NCI-H446 treated with DMSO at 0.1 percent for 48 hours (cell line): ENCODE measurements at places on chromosomes 4 and X.

- no peak for DNase-seq
Measured at GRCh38 chrX:131854581-131854980, 168.5 kb upstream of the STK26 start.

- DNase-seq, result no peak
Measured at GRCh38 chr4:184473499-184474262, 669 bp downstream of the IRF2 start.

DNA sequence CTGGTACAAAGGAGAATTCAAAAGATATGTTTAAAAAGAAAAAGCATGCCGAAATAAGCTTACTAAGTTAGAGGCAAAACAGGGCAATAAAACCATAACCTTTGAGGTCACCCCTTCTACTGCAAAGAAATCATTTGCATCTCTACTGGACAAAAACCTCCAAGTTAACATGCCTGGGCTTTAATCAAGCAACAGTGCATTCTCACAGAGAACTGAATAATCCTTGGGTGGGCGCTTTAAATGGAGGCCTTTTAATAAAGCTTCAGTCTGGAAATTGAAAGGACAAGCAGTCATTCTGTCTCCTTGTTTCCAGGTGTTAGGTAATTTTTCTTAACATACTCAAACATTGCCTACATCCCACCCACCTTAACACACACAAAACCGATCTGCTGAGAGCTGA lies 34.6 kb upstream of the SMS start:
- DNase-seq, result no peak

DNA sequence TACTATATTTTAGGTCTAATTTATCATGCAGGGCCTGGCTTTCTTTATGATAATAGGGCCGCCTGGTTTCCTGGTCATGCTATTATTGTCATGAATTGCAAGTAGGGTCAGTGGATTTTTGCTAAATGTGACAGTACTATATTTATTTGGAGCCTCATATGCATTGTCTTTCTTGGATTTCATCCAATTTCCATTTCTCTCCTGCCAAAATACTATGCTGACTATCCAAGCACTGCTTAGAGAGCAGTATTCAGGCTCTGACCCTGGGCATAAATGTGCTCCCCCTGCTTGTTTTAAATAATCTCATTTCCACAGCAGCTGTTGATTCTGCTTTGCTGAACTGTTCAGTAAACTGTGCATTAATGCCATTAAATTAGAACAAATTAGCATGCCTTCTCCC lies 269.3 kb downstream of the GPM6A start:
- DNase-seq, result peak; percentile 73

DNA sequence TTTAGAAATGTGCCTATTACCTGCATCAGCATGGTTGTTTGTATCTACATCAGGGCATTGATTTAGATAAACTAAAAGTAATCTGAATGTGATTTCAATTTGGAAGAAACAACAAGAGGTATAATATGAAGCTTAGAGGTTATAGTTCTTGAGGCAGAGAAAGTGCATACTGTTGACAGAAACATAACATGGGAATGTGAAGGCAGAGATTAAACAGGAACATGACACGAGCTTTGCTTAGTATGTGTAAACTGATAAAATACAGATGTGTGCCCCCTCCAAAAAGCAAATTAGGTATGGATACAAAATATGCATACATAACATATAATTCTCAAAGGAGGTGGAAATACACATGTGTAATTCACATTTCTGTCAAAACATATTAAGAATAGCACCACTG lies 1180.2 kb upstream of the ADGRL3 start:
- DNase-seq, result no peak

GRCh38 chr4:156584100-156584499 lies 387.5 kb downstream of the PDGFC start:
- no peak for DNase-seq

- peak; percentile 10 for DNase-seq
Measured at GRCh38 chrX:17590892-17591740, 146.2 kb upstream of the SCML1 start.

DNA sequence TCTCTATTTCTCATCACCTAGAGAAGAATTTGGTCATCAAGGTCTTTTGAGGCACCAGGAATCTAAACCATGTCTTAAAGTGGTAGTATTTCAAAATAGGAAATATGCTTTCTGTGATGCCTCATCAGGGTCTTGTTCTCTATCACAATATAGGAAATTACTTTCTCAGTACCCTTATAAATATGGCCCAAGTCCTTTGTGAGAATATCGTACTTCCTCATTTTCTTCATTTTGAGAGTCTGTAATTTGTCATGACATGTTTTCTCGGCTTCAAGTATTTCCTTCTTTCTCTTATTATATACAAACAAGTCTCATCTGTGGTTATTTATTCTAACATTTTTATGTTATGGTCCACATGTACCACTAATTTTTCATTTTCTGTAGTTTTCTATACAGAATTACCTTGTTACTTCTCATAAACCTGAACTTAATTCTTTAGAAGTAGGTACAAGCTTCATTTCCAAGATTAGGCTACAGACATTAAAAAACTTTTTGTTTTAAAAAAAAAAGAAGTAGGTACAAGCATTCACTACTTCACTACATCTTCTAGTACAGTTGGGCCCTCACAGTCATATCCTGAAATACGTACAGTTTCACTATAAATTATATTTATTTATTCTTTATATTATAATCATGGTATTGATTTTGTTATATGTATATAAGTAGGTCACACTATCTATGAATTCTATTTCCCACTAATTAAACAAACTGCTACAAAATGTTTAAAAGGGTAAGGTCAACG lies 54.4 kb downstream of the KLHL13 start:
- no peak for DNase-seq

DNA sequence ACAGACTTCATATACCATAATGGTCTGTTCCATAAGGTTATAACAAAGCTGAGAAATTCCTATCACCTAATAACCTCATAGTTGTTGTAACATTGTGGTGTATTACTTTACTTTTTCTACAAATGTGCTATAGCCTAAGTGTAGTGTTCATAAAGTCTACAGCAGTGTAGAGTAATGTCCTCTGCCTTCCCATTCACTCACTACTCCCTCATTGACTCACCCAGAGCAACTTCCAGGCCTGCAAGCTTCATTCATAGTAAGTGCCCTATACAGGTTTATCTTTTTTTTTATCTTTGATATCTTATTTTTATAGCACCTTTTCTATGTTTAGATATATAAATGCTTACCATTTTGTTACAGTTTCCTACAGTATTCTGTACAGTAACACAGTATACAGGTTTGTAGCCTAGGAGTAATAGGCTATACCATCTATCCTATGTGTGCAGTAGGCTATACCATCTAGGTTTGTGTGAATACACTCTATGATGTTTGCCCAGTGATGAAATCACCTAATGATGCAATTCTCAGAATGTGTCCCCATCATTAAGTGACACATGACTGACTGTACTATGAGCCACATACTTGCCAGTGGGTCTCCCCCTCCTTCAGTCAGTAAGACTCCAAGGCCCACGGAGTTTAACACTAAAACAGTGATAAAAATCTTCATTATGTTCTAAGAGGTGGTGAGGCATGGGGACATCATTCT lies 299.9 kb downstream of the UNC5C start:
- DNase-seq, result no peak

GRCh38 chr4:110904435-110905065 lies 281.7 kb upstream of the PITX2 start:
- no peak for DNase-seq

DNA sequence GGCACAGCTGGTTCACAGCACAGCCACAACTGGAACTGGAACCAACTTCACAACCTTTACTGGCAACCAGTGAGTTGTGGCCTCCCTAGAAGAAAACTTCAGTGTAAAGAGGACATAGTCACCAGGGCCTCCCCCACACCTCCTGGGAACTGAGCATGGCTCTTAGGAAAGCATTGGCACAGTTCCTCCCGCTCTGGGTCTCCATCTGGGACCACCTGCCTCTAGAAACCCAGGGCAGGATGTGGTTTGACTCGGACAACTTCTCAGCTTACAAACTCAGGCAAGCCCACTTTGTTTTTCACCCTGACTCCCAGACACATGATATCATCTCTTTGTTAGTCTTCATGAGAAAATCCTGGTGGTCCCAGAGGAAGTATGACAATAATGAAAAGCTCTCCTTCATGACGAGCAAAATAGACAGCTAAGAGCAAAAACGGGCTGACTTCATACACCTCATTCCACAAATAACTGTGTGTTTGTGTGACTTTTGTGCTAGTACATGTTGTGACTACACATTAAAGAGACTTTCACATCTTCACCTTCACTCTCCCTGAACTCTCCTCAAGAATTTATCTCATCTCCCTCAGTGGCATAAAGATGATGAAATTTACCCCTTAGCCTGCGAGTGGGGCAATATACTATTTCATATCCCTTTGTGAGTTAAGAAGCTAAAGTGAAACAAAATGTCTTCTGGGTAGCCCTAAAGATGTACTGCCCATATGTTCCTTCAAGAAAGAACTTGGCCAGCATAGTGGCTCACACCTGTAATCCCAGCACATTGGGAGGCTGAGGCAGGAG lies 75.4 kb downstream of the SH3KBP1 start:
- no peak for DNase-seq

- no peak for DNase-seq
Measured at GRCh38 chr4:90443231-90443630, 316.0 kb downstream of the CCSER1 start.

DNA sequence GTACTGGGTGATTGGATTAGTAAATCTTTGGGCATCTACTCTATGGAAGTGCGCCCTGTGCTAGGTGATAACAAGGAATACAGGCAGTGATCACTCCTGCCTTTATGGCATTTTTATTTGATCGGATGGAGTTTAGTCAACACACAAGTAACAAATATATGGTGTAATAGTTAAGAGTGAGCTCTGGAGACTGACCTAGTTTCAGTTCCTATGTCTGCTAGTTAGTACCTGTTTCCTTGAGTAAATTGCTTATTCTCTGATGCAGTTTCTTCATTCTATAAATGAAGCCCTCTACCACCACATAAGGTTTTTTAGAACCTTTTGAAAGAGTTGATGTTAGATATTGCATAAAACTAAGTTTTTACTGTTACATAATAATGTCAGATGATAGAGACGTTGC lies 134.6 kb downstream of the KDM6A start:
- no peak for DNase-seq

DNA sequence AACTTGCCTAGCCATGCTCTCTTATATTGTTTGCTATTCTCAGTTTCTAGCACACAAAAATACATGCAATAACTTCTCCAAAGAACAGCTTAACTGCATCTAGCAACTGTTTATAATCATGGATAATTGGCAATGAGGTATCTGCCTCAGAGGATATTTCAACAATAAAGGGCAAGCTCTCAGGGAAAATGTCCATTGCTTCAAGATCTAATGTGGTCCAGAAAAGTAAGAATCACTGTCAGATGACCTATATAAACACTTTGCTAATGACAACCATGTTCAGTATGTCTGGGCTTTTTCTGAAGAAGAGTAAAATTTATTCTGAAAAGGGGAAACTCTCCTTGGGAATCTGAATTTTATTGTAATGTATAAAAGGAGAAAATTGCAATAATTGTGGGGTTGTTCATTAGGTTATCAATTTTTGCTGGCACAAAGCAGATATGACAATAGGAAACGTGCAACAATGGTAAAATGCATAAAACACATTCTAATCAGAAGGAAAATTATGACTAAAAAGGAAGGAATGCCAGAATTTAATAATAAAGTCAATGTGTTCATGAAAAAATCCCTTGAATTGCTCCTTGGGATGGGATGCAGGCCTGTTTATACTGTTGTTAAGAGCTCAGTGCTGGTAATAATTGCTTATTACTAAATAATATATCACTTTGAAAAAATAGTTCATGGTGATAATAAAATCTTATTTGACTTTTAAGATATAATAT lies 90.3 kb downstream of the ANTXR2 start:
- no peak for DNase-seq

- DNase-seq, result no peak
Measured at GRCh38 chr4:67593741-67594175, 35.2 kb downstream of the STAP1 start.

DNA sequence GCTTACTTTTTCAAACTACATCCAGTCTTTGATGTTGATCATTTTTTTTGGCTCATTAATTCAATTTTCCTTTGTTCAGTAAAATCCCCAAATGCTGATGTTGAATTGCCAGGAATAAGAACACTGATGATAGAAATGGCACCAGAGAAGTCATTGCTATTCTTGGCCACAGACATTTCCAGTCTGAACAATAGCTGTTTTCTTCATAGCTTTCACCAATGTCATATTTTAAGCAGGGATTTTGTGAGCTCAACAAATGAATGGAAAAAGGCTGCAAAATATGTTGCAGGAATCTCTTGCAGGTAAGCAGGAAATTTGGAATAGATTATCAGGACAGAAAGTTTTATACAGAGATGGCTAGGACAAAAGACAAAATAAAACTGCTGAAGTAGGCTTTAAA lies 40.5 kb upstream of the GLRB start:
- peak; percentile 54 for DNase-seq

DNA sequence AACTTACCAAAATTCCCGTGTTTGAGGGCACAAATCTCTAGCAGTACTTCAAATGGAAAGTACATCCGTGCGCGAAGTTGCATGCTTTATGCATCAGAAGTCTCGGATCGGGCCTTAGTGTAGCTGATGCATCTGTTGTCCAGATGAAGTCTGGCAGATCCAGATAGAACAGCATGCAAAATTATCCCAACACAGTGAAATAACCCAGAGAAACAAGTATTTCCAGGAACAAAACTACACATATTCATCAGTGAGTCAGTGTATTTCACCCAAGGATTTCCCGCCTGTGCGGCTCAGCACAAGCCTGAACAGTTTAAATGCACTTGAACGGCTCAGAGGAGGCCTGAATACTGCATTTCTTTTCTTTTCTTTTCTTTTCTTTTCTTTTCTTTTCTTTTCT lies 27.4 kb upstream of the CLDN24 start:
- no peak for DNase-seq
